ENCODE measurements at places on chromosomes 1 and 21.

DNA sequence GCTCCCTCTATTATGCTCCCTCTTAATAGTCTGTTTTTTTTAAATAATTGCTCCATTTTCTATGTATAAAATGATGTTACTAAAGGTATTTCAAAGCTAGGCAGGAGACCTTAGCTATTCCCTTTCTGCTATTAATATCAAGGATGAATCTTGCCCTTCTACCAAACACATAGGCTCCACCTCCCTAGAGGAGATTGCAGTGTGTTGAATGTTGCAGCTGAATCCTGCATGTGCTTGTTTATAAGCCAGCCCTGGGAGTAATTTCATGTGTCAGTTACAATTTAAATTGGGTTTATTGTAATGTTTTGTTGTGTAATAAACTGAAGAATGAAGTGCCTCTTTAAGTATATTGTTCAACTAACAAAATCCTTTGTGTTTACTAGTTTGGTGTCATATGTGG is 66.0 kb downstream of the TMEM200B start:
- no peak for DNase-seq

DNA sequence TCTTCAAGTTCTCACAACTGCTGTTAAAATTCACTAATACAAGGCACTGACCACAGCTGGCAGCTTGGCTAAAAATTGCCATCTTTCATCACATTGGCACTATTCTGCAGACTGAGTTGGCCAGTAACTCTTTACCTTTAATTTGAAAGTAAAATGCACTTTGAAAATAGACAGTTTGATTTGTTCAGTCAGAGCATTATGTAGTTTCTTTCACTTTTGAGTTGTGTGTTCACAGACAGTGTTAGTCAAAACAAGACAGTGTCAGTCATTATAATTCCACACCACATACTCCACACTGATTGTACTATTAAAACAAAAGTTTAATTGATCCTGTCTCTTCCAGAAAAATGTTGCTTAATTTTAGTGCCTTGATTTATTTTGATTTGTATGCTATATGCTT is 160.7 kb downstream of the SDCCAG8 start:
- no peak for DNase-seq

GRCh38 chr21:39696196-39696595 is 48.8 kb upstream of the IGSF5 start:
- DNase-seq = no peak

- no peak for DNase-seq
Measured at GRCh38 chr1:174700775-174701174, 253.0 kb downstream of the GPR52 start.

DNA sequence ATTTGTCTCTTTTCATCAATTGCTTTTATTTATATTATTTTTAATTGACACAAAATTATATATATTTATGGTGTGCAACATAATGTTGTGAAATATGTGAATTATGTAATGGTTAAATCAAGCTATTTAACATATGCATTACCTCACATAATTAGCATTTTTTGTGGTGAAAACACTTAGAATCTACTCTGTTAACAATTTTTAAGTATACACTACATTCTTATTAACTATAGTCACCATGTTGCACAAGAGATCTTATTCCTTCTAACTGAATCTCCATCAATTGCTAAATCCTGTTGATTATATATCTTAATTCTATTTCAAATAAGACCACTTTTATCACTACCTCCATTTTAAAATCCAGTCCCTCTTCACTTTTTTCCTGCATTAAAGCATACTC is 42.5 kb downstream of the PLPPR5 start:
- DNase-seq = no peak

GRCh38 chr1:53513846-53514245 is 54.6 kb downstream of the DMRTB1 start:
- DNase-seq = no peak

DNA sequence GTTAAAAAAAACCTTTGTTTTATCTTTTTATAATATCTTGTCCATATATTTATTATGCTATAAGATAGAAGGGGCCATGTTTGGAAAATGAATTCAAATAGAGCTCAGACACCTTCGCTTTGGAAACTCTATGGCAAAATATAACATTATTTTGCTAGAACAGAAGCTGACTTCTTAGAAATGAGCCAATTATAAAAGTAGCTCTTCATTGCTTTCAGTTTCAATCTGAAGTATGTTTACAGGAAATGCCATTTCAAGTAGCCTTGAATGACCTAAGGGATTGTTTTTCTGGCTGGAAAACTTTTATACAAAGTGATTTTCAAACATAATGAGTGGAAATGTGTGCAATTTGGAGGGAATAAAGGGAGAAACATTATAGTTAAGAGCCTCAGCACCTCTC is 37.8 kb upstream of the GBP5 start:
- no peak for DNase-seq
